Thyroid gland (tissue), 4 donors: ENCODE measurements at places on chromosomes 7 and 10.

DNA sequence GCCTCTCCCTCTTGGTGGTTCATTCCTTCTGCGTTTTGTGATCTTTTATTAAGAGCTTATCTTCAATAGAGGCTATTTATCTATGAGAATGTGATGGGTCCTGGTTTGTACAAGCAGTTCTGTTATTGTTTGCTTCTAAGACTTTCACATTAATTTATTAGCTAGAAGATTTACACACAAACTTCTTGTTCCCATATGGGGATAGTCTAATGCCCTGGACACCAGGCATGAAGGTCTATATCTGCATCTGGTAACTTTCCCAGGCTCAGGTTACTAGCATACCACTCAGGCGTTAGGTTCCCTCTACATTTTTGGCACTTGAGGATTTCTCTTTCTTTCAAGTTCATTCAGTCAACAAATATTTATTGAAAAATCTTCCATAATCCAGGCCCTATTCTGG, 7.7 kb downstream of the XPNPEP1 start:
- no peak for DNase-seq

DNA sequence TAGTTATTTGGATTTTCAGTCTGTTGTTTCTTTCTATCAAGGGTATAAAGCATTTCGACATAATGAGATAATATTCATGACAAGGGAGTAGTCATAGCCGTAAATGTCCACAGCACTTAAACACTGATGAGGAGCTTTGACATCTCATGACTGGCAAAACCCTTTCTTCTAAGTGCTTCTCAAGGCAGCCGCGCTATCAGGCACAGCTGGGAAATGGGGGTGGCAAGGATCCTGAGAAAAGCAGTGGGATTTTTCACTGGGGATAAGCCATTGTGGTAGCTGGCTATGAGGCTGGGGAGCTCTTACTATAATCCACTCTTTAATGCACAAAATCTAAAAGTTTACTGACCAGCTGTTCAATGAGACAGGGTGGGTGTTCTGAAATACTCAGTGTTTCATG, 493.2 kb upstream of the KLF6 start:
- DNase-seq, result no peak

DNA sequence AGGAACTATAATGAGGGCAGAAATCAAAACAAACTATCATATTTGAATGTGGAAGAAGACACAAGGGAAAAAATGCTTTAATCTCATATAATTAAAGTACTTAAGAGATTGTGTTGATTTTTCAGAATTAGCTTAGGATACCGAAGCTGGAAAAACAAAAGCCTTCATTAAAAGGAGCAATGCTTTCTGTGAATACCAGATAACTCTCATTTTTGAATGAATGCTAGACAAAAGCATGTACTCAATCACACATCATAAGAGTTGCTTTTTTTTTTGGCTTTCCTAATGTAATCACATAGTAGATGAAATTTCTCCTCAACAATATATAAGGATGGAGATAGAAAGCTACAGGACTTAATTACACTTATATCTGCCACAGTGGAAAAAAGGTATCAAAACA, 43.3 kb downstream of the CADPS2 start:
- DNase-seq, result no peak

- DNase-seq, result peak; percentile 40
These were observed 47.3 kb downstream of the CDHR3 start for GRCh38 chr7:106010331-106010730.

- DNase-seq, result peak; percentile 49
These were observed 83.2 kb upstream of the KIF5B start for GRCh38 chr10:32139223-32140073.

GRCh38 chr7:131249003-131249402, 78.7 kb upstream of the MKLN1 start:
- DNase-seq, result peak; percentile 77

- DNase-seq, result peak; percentile 72
These were observed 32.9 kb upstream of the FAM3C start for GRCh38 chr7:121428855-121429489.

GRCh38 chr7:71191771-71192170, 59.8 kb downstream of the GALNT17 start:
- no peak for DNase-seq

GRCh38 chr10:68067508-68067907, 7.6 kb downstream of the HERC4 start:
- no peak for DNase-seq

GRCh38 chr10:72455889-72456595, 101.3 kb upstream of the DNAJB12 start:
- DNase-seq, result peak; percentile 61

DNA sequence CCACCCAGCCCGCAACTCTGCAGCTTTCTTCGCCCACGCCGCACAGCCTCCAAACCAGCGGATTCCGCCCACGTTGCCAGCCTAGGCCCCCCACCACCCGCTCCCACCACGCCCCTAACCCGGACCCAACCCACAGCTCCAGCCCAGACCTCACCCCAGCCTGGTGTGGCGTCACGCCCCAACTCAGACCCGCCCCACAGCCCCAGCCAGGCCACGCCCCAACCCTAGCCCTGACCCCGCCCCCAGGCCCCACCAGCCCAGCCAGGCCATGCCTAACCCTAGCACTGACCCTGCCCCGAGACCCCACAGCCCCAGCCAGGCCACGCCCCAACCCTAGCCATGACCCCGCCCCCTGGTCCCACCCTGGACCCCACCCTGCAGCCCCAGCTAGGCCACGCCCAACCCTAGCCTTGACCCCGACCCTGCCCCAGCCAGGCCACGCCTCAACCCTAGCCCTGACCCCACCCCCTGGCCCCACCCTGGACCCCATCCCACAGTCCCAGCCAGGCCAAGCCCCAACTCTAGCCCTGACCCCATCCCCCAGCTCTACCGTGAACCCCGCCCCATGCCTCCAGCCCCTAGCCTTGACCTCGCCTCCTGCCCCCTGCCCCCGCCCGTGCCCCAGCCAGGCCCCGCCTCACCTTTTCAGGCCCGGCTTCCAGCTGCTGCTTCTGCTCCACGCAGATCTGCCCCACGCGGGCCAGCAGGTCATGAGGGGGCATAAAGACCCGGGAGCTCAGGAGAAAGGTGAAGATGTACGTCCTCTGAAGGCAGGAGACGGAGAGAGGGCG, 64.0 kb downstream of the RASGEF1A start:
- peak; percentile 35 for DNase-seq

DNA sequence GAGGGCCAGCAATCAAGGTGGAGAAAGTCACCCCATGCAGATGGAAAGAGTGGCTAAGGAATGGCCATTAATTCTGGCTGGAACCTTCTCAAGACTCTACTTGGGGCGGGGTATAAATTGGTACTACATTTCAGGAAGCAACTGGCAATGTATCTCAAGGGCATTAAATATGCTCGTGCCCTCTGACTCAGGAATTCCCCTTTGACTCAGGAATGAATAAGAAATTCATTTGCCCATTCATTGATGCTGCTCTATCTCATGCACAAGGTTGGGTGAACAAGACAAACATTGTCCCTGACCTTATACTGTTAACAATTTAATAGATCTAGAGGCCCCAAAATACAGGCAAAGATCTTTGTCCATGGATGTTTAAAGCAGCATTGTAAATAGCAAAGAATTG, 188.1 kb downstream of the MYOF start:
- DNase-seq, result no peak

GRCh38 chr10:58177362-58177947, 90.2 kb downstream of the IPMK start:
- no peak for DNase-seq

DNA sequence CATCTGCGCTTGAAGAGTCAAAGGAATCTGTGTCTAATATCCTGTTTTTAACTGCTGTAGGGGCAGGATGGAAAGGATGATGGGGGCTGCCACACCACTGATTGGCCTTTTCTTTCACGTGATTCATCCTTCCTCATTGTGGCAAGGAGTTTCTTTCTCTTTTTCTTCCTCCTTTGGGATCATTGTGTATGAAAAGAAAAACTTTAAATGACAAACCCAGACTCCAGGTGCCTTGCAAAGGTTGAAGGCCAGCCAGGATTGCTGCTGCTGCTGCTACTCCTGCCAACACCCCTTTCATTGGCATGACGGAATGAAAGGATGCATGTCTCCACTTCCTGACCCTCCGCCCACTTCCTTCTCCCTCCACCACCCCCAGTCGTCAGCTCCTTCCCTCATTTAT, 6.5 kb upstream of the OIT3 start:
- no peak for DNase-seq

DNA sequence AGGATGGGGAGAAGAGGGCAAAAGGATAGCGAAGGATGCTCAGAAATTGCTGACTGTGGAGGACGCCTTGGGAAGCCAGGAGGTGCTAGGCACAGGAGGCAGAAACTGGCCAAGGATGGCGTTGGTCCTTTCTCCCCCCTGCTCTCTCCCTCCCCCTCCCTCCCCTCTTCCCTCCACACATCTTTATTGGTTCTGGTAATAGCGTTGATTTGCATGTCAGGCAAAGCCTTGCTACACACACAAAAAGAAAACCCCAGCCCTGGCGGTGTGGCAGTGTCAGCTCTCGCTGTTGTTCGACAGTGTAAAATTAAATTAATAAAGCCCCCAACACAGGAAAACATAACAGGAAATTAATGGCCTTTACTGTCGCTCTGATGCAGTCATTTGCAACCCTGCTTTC, 47.2 kb downstream of the PAX2 start:
- DNase-seq, result no peak

- DNase-seq, result no peak
These were observed 127.4 kb upstream of the KMT2E start for GRCh38 chr7:104886651-104887050.

DNA sequence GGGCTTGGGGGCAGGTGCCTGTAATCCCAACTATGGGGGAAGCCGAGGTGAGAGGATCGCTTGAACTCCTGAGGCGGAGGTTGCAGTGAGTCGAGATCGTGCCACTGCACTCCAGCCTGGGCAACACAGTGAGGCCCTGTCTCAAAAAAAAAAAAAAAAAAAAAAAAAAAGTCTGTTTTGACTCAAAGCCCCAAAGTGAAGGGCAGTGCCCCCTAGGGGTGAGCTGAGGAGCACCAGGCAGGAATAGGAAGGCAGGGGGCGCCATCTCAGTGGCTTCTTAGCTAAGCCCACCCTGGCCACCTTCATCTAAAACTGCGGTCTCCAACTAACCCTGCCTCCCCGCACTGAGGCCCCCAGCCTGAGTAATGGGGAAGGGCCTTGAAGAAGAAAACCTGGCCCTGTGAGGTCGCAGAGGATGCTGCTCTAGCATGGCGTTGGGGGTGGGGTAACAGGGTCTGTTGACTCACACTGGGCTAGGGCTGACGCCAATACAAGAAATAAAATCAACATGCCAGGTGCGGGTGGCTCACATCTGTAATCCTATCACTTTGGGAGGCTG, 9.8 kb downstream of the PODXL start:
- no peak for DNase-seq

DNA sequence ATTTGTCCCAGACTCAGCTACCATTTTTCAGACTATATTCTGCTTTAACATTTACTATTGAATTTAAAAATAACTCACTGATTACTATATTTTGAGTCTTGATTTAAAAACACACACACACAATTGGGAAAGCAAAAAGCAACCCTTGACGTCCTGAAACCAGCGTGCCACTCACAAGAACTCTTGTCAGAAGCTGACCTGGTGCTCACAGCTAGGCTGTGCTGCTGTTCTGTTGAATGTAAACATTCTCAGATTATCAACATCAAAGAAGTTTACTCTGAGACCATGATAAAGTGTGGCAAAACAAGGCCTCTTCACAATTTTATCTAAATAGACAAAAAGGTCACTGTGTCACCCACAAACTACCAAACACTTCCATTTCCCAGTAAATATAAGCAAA, 62.6 kb upstream of the CACNA2D1 start:
- no peak for DNase-seq

- DNase-seq, result peak; percentile 11
These were observed 457 bp downstream of the NSUN5 start for GRCh38 chr7:73308074-73308664.

GRCh38 chr10:60910543-60910942, 33.4 kb downstream of the RHOBTB1 start:
- peak; percentile 56 for DNase-seq

DNA sequence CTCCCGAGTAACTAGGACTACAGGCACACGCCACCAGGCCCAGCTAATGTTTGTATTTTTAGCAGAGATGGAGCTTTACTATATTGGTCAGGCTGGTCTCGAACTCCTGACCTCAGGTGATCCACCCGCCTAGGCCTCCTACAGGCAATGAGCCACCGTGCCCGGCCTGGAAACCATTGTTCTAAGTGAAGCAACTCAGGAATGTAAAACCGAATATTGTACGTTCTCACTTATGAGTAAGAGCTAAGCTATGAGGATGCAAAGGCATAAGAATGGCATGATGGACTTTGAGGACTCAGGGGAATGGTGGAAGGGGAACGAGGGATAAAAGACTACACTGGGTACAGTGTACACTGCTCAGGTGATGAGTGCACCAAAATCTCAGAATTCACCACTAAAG, 235.1 kb upstream of the AUTS2 start:
- DNase-seq, result no peak

DNA sequence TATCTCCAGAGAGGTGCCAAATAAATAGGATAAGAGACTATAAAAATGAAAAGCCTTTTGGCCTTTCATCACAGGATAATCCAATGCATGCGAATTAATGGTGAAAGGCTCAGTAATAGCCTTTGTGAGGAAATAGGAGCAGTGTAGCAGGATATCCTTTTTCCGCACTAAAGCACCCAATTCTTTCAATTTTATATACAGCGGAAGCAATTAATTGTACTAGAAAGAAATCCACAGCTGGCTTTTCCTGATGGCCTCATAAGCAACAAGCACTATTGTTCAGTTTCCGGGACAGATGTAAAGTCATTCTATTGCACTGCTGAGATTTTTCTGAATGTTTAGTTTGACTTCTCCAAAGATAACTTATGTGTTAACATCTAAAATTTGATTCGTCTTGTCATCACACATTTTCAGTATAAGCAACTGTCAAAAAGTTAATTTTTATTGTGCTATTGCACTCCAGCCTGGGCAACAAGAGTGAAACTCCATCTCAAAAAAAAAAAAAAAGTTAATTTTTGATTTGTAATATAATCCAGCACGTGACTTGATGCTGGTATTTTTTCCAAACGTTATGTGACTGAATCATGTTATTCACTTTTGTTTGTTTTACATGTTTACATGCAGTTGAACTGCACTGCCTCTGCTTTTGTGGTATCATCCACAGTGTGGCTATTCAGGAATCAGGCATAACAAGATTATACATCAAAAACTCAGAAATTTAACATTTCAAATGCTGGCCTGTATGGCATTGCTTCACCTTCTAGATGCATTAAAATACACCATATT, 8.4 kb upstream of the BMPR1A start:
- DNase-seq, result no peak
